ENCODE measurements at places on chromosomes 2 and 18.
A peak's percentile ranks its signal among the peaks of the same experiment; 100 is the strongest.

- DNase-seq, result no peak
Observed at GRCh38 chr2:160473468-160474318, 19.9 kb downstream of the RBMS1 start.

DNA sequence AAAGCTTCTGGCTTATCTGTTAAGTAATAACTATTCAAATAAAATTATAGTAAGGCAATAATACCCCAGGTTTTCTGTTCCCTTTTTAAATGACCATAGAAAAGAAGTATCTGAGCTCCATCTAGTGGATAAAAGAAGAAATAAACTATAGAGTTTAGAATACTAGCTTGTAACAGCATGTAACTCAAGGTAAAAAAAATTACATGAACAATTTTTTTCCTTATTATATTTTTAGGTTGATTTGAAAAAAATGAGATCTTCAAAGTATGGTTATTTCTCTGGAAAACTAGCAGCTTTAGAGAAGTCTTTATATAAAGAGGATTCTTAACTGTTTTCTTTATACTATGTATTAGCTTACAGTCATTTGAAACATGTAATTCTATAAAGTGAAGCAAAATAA is 58.1 kb downstream of the NCKAP1 start:
- DNase-seq, result peak; percentile 41

DNA sequence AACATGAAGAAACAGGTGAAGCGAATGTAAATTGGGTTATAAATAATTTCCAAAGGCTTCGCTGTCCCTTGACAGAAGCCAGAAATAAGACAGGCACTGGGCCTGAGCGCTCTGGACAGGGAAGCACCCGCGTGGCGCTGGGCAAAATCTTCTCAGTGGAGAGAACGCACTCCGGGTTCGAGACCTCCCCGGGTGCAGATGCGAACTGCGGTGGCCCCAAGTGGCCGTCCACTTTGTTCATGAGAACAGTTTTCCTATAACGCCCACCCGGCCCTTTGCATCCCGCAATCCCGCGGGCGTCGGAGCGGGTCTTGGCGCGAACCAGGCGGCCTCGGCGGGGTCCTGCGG is 651 bp upstream of the DPYSL5 start:
- DNase-seq, result no peak

GRCh38 chr2:54529935-54530334 is 73.8 kb downstream of the SPTBN1 start:
- DNase-seq, result no peak
